Occipital lobe (tissue), 3 donors: ENCODE measurements at places on chromosomes 4 and X.

DNA sequence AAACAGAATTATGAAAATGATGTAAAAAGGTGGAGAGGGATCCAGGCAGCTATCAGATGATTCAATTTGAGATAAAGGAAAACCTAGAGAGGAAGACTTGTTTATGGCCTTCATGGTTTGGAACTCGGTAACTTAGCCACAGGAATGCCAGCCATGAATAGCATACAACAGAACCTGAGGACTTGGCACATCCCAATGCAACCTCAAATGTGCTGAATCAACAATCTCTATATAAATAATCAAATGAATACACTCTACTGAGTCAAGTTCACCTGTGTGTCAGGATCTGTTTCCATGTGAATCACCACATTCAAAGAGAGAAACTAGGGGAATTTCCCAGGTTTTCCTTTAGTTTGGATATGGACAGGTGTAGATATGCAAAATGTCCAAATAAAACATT lies 86.9 kb downstream of the MBNL3 start:
- no peak for DNase-seq

- DNase-seq: no peak
Measured at GRCh38 chrX:119871245-119871598, 311 bp downstream of the RNF113A start.

DNA sequence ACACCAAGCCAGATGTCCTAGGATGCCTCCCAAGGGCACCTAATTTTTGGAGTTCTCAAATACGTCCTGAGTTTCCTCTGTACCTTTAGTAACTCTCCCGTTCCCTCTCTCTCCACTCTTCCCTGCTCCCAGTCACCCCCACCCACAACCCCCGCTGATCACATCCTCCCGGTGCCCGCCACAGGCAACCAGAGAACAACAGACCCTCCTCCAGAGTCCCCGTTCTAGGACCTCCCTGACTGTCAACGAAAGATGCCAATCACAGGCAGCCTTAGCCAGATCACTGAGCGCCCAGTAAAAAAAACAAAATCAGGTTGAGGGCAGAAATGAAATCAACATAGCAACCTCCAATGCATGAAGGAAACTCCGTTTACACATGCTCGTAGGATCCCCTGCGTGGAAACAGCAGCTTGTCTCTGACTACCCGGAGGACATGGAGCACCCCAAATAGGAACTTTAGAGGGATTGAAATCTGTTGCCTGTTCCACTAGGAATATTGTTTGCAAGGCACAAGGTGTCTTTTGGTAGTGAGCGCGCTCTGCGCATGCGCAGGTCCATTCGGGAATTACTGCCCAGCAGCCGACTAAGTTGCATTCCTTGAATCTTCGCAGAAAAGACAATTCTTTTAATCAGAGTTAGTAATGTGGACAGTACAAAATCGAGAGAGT lies at the start of gene GABRB1:
GABRB1 (plus strand) TSS at position 557 of the 668 bp plus-strand sequence.
- DNase-seq: peak; percentile 56

DNA sequence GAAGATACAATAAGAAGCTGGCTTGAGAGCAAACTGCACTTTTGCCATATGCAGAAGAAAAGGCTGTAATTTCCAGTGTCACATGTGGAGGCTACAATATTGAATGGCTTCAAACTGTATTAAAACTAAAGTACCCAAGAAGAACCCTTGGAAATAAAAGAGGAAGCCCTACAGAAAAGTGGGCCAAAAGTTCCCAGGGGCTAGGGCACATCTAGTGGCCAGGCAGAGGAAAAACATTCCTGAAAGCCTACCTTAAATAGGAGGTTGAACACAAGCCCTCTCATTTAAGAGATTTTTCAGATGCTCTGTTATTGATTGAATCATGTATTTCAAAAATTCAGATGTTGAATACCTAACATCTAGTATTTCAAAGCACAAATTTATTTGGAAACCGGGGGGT lies 40.6 kb upstream of the PRDX4 start:
- DNase-seq: no peak

DNA sequence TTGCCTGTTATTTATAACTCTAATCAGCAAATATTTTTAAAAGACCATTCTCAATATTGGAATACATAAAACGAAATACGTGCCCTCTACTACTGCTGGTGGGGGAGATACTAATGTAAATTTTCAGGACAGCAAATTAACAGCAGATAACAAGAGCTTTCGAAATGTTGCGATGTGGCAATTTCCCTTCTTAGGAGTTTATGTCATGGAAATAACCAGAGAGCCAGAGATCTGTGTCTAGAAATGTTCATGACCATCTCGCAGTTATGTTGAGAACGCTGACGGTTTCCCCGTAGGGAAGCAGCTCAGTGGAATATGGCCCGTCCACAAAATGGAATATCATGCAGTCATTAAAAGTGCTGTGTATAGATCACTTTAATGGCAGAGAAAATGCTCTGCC lies 238.4 kb upstream of the PSAPL1 start:
- DNase-seq: no peak

DNA sequence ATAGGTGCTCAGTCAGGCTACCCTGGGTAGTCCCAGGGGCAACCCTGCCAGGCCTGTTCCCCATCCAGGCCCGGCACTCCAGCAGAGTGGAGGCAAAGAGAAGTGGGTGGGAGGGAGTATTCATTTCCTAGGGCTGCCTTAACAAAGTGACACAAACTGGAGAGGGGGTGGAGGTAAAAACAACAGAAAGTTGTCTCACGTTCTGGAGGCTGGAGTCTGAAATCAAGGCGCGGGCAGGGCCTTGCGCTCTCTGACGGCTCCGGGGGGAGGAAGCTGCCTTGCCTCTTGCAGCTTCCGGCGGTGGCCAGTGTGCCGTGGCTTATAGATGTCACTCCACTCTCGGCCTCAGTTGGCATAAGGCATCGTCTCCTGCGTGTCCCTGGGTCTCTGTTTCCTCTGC lies 90.8 kb downstream of the DCTD start:
- no peak for DNase-seq

GRCh38 chr4:88320780-88321373 lies 36.5 kb upstream of the PPM1K start:
- no peak for DNase-seq

DNA sequence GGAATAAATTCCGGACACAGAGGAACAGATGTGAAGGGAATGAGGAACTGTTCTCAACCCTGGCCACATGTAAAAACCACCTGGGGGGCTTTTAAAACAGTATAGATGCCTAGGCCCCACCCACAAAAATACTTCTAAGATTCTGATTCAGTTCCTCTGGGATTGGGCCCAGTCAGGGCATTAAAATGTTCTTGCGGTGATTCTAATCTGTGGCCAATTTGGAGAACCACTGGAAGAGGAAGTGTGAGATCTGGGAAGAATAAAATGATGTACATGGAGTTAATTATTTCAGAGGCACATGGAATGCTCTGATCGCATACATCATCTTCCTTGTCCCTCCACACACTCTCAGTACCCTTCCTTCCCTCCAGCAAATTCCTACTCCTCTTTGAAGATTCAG lies 192.2 kb downstream of the APBB2 start:
- DNase-seq: no peak

GRCh38 chr4:182015893-182016292 lies 227.3 kb upstream of the TENM3 start:
- DNase-seq: no peak

- DNase-seq: no peak
Measured at GRCh38 chr4:155542415-155542814, 124.2 kb upstream of the GUCY1A1 start.

GRCh38 chrX:3527811-3528210 lies 181.4 kb upstream of the MXRA5 start:
- no peak for DNase-seq

DNA sequence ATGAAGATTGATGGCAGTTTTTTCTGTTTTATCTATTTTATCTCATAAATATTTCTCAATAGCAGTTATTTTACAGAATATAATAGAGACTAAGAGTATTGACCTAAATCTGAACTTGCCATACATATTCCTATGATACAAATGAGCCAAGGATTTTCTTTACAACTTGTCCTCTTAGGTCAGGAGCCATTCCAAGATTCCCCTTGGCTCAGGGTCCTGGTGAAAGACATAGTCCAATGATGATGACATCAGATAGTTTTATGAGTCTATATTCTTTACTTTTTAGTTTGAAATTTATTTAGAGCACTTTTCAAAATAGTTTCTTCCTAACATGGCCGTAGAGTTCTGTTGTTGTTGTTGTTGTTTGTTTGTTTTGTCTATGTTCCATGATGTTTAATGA lies 869.1 kb upstream of the GRID2 start:
- DNase-seq: no peak

- no peak for DNase-seq
Measured at GRCh38 chr4:7805533-7806337, 133.9 kb downstream of the AFAP1 start.

DNA sequence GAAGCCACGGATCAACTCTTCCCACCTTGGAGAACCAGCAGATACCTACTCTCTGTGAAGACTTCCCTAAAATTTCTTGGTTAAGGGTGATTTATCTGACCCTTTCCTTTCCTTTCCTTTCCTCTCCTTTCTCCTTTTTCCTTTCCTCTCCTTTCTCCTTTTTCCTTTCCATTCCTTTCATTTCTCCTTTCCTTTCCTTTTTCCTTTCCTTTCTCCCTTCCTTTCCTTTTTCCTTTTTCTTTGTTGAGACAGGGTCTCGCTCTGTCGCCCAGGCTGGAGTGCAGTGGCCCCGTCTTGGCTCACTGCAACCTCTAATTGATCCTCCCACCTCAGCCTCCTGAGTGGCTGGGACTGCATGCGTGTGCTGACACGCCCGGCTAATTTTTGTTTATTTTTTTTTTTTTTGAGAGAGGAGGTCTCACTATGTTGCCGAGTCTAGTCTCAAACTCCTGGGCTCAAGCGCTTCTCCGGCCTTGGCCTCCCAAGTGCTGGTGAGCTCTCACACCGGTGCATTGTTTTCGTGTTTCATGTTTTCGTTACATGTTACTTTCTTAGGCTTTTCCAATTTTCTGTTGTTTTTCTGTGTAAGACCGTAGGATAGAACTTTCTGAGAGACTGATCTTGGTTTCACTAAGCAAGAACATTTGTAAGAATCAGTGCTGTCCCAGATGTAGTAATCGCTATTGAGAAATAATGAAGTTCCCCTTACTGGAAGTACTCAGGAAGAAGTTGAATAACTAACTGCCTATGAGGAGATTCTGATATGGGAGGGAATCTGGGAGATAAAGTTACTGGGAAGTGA lies 2.0 kb downstream of the TMEM165 start:
- no peak for DNase-seq

GRCh38 chr4:140673729-140674128 lies 82.5 kb downstream of the TBC1D9 start:
- no peak for DNase-seq

GRCh38 chr4:162347842-162348213 lies 184.0 kb upstream of the FSTL5 start:
- peak; percentile 16 for DNase-seq

- peak; percentile 0 for DNase-seq
Measured at GRCh38 chrX:71492231-71493065, 40.5 kb upstream of the OGT start.

GRCh38 chr4:158895797-158896576 lies 127.2 kb downstream of the FNIP2 start:
- DNase-seq: peak; percentile 41

GRCh38 chr4:186650401-186651180 lies 73.1 kb downstream of the FAT1 start:
- DNase-seq: no peak

DNA sequence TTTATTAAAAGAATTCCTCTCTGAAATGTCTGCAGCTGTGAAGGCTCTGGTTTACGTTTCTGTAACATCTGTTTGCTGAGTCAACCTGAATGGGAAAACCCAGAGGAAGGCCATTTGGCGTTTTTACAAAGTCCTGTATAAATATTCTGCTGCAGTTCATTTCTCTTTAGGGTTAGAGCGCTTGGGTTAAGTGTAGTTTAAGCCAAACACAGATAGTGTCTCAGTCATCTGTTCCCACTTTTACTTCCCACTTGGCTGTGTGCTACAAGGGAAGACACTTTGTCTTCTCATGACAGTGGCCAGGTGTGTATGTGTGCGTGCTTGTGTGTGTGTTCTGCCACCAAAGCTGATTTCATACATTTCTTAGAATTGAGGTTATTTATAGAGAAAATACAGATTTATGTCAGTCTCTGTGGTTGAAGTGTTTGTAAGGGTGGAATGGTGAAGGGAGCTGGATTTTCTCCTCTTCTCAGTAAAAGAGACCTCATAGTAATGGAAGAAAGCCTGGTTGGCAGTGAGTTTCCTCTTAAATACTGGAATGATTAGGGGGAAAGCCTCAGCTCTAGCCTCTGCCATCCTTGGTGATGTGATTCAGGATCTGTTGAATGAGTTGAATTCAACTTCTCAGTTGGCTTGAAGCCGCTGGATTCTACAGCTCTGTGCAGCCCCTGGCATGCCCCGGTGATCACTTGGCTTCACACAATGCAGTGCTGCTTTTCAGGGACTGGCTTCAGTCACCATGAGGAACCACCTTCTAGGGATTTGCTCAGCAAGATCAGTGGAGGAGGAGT lies 50.6 kb downstream of the JADE1 start:
- no peak for DNase-seq

DNA sequence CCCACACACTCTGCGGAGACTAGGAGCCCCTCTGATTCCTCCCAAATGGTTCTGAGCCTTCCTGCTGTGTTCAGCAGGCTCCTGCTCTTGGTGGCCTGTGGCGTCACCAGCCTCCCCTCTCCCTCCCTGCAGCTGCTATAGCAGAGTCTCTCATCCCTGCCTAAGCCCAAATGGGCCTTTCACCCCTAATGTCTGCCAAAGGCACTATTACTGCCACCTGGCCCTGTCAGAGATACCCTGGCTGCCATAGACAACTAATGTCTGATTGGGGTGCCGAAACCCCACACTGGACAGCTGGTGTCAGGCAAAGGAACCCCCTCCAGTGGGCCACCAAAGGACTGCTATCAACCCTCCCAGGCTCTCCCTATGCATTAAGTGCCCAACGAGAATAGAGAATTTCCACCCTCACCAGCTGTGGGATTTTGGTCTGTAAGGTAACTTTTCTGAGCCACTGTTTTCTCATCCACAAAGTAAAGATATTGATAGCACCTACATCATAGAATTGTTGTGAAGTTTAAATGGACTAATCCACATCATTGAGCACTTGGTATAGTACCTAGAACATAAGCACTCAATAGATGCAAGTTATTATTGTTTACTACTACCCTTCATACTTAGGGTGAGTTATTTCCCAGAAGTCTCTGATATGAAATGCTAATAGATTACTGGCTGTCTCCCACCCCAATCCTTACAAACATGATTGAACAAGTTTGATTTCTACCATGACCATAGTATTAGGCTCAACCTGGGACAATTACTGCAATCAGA lies 421.3 kb downstream of the MID1IP1 start:
- no peak for DNase-seq

GRCh38 chrX:138756234-138756633 lies 44.7 kb upstream of the FGF13 start:
- DNase-seq: no peak

- no peak for DNase-seq
Measured at GRCh38 chrX:20438871-20439526, 172.3 kb upstream of the RPS6KA3 start.

DNA sequence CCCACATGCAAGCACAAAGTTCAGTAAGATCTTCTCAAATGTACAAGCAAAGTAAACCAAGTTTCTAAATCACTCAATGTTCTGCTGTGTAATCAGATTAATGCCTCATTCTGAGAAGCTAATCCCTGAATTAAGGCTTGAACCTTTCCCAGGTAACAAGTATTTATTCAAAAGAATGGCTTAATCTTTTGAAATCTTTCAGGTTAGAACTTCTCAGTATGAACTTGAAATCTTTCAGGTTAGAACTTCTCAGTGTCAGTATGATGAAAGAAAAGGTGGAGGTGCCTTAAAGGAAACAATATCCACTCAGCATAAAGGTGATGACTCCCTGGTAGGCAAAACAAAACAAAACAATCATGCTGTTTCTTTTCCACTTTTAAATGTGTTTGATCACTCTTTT lies 29.0 kb downstream of the TMPRSS11B start:
- no peak for DNase-seq

- DNase-seq: peak; percentile 51
Measured at GRCh38 chr4:142846108-142846728, at the start of gene INPP4B. TSS of gene INPP4B (minus strand) at chr4:142846301.

GRCh38 chrX:71103110-71103983 lies 3.2 kb downstream of the CXorf65 start:
- DNase-seq: no peak
